ENCODE measurements at places on chromosomes 3 and 15.

- no peak for DNase-seq
These were observed 88.6 kb upstream of the MEX3B start for GRCh38 chr15:82134461-82134860.

- DNase-seq: no peak
These were observed 766.8 kb downstream of the TBL1XR1 start for GRCh38 chr3:176430244-176431037.

DNA sequence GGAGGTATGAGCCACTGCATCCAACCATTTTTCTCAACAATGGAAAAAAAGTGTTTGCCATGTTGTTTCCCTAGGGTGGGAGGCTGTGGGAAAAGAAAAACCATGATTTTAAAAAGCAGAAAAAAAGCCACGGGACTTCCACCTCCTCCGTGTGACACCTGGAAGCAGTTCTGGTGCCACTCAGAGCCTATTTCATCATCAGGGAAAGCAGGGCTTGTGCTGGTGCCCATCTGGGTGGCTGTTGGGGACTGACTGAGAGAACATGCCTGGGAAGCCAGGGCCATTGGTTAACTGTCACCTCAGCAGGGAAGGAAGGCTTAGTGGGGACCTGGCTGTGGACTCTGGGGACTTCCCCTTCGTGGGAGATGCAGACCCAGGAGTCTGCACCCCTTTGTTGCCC, 7.3 kb downstream of the RNU5B-1 start:
- DNase-seq: no peak

- DNase-seq: no peak
These were observed 50.0 kb downstream of the SEMA3G start for GRCh38 chr3:52394751-52395502.

- no peak for DNase-seq
These were observed 71.2 kb downstream of the OTOL1 start for GRCh38 chr3:161567577-161568361.

DNA sequence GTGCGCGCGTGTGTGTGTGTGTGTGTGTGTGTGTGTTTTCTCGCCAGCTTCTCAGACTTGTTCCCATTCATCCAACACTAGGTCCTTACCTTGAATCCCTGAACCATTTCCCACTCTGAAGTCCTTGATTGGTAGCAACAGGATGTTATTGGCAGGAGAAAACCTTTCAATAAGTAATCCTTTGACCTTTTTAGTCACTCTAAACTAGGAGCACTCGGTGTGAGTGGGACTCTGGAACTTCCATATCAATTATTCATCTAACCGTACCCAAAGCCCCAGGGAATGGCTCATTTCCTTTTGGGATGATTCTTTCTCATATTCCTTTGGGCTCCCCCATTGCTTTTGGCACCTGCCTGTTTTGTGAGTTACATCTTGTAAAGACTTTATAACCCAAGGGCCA, 140.2 kb upstream of the SPRED1 start:
- no peak for DNase-seq

DNA sequence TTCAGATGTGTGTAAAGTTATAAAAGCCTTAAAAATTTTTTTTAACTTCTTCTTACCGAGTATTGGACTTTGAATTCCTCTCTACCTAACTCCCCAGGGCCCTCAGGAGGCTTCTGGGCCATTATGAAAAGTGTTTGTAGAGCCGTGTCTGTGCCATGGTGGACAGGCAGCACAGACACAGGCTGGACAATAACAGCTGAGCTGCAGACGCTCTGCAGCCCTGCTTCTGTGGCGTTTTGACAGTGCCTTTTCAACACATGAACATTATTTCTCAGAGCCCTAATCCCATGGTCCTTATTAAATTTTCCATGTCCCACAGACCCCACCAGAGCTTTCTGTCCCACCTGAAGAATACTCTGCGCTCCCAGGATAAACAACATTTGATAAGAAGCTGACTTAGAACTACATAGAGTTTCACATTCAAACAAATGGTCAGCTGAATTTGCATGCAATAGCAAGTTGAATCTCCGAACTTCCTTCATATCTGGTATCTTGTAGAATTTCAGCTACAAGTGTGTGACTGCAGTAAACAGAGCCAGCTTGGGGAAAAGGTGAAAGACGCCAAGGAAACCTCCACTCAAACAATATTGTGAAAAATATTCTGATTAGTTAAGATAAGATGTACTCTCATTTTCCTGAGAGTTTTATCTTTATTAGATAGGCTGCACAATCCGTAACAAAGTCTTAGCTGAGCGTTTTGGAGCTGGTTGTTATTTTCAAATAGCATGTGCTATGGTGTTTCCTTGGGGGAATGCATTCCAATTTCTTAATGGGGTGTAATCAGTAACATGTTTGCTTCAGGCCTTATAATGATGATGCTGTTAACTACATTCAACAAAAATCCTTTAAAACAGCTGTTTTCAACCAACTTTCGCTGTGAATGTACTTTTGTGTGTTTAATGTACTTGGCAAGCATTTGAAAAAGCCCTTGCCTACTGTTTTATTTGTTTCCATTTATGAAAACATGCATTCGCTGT, 378.2 kb downstream of the MECOM start:
- DNase-seq: no peak

DNA sequence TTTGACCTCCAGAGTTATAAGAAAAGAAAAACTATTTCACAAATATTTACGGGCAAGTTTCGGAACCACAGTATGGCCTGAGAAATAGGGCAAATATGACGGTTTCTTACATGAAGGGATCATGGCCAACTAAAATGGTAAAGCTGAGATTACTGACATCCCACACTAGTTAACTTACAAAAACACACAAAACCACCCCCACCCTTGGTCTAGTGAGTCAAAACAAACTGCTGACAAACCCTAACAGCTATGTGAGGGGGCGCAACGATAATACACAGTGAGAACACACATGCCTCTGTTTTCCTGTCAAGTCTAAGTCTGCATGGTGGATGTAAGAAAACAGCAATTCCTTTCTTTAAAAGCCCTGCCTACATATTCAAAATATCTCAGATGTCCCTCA, 32.3 kb downstream of the CBLB start:
- no peak for DNase-seq

GRCh38 chr3:184289426-184289938, 9.6 kb upstream of the PSMD2 start:
- peak; percentile 26 for DNase-seq

DNA sequence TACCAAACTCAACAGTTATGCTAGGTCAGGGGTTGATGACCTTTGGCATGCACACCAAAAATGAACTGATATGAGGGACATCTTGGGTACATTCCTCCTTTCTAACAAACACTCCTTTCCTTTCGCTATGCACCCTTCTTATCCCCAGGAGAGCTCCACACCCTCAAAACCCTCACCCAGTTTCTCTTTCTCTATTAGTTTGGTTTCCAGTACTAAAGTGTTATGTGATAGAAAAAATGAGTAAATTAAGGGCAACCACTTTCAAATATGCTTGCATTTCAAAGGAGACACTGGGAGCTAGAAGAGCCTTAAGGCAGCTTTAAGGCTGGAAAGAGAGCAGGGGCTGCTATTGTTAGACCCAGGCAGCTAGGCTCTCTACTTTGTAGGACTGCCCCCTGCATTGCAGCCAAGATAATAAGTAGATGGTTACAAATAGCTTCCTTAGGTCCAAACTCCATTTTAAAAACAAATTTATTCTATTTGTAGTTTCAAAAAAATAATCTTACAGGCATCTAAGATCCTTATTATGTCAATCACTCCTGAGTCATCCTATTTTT, 244.3 kb downstream of the ZIC1 start:
- no peak for DNase-seq

DNA sequence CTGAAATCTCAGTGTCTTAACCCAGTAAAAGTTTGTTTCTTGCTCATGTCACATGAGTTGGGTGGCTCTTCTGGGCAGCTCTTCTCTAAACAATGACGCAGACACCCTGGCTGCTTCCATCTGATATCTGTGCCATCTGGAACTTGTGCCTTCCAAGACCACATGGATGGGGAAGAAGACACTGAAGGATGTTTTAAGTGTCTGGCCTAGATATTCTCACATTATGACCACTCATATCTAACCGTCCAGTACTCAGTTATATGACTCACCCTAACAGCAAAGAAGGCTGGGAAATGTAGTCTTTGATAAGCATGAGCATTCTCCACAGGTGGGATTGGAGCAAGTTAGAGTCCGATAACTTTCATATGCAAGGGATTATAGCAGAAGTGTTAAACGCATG, 66.4 kb downstream of the RYR3 start:
- DNase-seq: no peak

Measured in activated T-helper 1 cell treated with anti-CD3 and anti-CD28 coated beads, Interleukin-2, amount 50 U/mL, for 16 hours (primary cell).